NCI-H1105 treated with DMSO at 0.1 percent for 48 hours (cell line): ENCODE measurements at places on chromosomes 4 and X.
A peak's percentile ranks its signal among the peaks of the same experiment; 100 is the strongest.

GRCh38 chr4:48180234-48180633, 46.2 kb upstream of the TXK start:
- DNase-seq = no peak

DNA sequence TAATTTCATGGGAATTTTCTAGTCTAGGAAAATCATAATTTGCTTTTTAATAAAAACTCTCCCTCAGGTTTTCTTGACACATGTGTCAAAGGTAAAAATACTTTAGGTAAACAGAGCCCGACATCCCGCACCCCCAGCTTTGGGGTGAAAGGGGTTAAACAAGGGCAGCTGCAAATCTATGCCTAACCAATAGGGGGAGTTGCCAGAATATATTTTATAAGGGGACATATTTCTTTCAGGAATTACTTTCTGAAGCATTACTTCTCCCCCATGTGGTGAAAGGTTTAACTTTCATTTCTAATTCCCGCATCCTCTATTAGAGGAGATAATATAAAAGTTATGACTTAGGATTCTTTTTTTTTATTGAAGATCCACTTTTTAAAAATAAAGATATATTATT, 53.9 kb upstream of the HEPH start:
- no peak for DNase-seq

DNA sequence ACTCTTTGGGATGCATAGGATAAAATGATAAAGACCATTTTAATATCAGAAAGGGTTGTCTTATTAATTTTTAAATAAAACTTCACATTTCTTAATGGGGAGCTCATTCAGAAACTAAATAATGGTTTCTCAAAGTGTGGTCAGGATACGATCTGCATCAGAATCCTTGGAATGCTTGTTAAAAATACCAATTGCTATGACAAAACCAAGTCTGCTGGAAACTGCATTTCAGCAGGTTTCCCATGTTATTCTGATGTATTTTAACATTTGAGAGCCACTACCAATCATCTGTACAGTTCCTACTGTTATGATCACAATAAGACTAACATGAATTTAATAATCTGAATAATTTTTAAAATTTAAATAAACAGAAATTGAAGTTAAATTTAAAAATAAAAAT, 115.1 kb downstream of the SOWAHB start:
- DNase-seq = no peak

DNA sequence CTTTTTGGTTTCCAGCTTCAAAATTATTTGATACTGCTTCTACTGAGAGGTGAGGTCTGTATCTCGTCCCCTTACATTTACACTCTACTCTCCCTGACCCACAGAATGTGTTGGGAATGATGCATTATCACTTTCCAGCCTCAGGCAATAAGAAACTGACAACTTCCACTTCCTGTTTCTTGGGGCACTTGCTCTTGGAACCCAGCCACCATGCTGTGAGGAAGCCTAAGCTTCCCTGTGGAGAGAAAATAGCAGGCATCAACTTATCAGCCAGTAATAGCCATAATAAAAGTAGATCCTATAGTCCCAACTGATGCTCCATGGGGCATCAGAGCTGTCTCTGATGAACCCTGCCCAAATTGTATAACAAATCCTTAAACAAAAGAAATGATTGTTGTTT, 32.6 kb downstream of the RELL1 start:
- DNase-seq = no peak

GRCh38 chr4:181525634-181526033, 717.6 kb upstream of the TENM3 start:
- DNase-seq = peak; percentile 75
